ENCODE measurements at places on chromosomes 4 and X. TPM values are rescaled to one million over a fixed set of nuclear protein-coding genes. Genes with fewer than 3 reads are reported as not detected.

Gene IGSF1
- not detected for total RNA-seq

Gene VCX3B
- not detected for total RNA-seq

Gene CENPI
- 15.7 TPM for total RNA-seq

Gene CDKN2AIP
- 13.8 TPM for total RNA-seq

Gene CTAG1A
- not detected for total RNA-seq

Gene DACH2
- not detected for total RNA-seq

Gene MAGEB17
- not detected for total RNA-seq

Gene ARHGEF6
- total RNA-seq: 7.1 TPM

Gene PCYT1B
- not detected for total RNA-seq

Gene CCDC120
- total RNA-seq: 1.7 TPM

Gene ADGRL3
- total RNA-seq: 4.5 TPM

Gene PTPN13
- total RNA-seq: 0.31 TPM

Gene DIAPH2
- total RNA-seq: 30.8 TPM

Gene DIPK2B
- total RNA-seq: 118 TPM

Gene CSAG1
- total RNA-seq: not detected

Gene PABPC1L2A
- not detected for total RNA-seq

Gene SERPINA7
- total RNA-seq: not detected

Gene MXRA5
- under 0.01 TPM for total RNA-seq

Gene UGT2B7
- not detected for total RNA-seq

Gene GABRE
- 2.4 TPM for total RNA-seq

Gene FGF5
- 0.25 TPM for total RNA-seq

Gene MAGEA10
- total RNA-seq: not detected

Gene CTPS2
- total RNA-seq: 16.9 TPM

Gene UXT
- total RNA-seq: 91.6 TPM

Gene RTL3
- under 0.01 TPM for total RNA-seq

Gene NOX1
- not detected for total RNA-seq

Gene TRPC5OS
- not detected for total RNA-seq

Gene CLNK
- total RNA-seq: not detected

Gene USP27X
- 4.4 TPM for total RNA-seq

Gene DDX3X
- total RNA-seq: 453 TPM

Gene XIAP
- total RNA-seq: 25.1 TPM

Gene SLC25A53
- total RNA-seq: 15.2 TPM

Gene DCAF12L2
- total RNA-seq: not detected

Gene GYPE
- total RNA-seq: 0.44 TPM

Gene SSX3
- not detected for total RNA-seq

Gene HSD17B13
- total RNA-seq: 0.13 TPM

Gene PLAC8
- 0.19 TPM for total RNA-seq

Gene RHOXF2
- not detected for total RNA-seq

Gene CXCL9
- not detected for total RNA-seq

Gene SCARB2
- 149 TPM for total RNA-seq

Gene KLF8
- 0.44 TPM for total RNA-seq

Gene ADGRG2
- not detected for total RNA-seq

Gene SGMS2
- total RNA-seq: 80.5 TPM

Gene GPR143
- 1.5 TPM for total RNA-seq

Gene TGIF2LX
- not detected for total RNA-seq

Gene RGN
- total RNA-seq: under 0.01 TPM
